Heart right ventricle (tissue), 16 donors: ENCODE measurements at places on chromosomes 13 and 19. TPM values are rescaled to one million over a fixed set of nuclear protein-coding genes. Genes with fewer than 3 reads are reported as not detected.

Gene ZNF699
- 4.1 TPM for total RNA-seq

Gene NLRP11
- total RNA-seq = not detected

Gene LGALS13
- total RNA-seq = not detected

Gene ONECUT3
- total RNA-seq = not detected

Gene CCDC169
- total RNA-seq = 2.5 TPM

Gene ZNF446
- 5.7 TPM for total RNA-seq

Gene ZNF723
- total RNA-seq = not detected

DNA sequence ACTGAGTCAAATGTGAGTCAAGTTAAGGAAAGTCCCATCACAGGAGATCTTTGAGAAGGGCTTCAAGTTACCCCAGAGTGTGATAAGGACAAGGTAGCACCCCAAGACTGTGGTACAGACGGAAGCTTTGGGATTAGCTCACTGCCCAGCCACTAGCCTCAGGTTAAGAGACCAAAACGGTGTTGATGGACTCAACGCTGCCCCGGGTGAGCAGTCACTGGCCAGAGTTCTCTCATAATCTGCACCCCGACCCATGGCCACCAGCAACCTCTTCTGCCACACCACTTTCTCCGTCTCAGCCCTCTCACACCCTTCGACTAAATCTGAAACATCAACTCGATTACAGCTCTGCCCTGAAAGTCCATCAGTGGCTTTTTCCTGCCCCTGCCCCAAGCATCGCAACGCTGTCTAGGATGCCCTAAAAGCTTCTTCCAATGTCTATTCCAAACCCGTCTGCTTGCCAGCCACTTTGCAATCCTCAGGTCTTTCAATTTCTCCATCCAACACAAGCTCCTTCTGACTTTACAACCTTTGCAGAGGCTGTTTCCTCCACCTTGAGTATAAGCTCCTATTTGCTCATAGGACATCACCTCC lies 5.6 kb downstream of the HNRNPL start:
- no peak for DNase-seq

DNA sequence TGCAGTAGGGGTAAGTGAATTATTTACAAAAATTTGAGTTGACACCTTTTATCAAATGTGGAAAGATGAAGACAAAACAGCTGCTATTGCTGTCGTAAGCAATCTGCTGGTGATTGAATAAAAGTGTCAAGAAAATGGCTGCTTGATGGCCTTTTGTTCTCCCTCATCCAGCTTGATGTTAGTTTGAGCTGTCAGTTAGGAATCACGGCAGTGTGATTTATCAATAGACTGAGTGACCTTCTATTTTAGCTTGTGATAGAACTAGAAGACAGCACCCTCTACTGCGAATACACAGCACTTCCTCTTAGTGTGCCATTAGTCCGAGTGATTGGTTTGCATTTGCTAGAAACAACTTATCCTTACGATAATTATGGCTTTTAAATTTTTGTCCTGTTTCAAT lies 76.3 kb downstream of the MZT1 start:
- no peak for DNase-seq

- no peak for DNase-seq
Observed at GRCh38 chr19:38946229-38947010, 15.7 kb downstream of the MRPS12 start.

DNA sequence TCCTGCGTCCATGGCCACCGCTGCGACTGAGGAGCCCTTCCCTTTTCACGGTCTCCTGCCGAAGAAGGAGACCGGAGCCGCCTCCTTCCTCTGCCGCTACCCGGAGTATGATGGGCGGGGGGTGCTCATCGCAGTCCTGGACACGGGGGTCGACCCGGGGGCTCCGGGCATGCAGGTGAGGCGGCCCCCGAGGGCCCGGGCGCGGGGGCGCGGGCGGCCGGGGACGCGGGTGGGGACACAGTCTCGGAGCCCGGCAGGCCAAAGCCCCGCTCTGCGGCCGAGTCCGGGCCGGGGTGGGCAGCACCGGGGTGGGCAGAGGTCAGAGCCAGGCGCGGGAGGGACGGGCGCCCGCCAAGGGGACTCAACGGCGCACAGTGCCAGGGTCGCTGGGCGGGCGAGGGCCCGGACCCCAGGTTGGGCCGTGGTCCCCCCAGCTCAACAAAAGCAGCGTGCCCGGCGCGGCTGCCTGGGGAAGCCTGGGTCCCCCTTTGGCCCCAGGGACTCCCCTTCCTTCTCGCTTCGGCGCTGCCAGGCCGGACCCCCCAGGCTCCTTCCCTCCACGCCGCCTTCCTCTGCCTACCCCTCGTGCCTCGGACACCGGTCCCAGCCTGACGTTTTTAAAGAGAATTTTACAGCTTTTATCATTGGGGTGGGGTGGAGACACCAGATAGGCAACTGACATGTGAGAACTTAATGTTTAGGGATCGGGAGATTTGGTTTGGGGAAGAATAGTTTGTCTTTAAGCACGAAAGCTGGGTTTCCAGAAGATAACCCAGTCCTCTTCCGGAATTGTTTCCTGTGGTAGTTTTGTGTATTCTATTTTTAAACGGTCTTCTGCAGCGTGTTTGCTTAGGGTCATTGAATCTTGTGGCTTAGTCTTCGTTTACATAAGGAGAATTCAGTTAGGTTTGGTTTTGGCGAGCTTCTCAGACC lies 509 bp downstream of the TPP2 start:
- DNase-seq = peak; percentile 14

GRCh38 chr19:5096536-5096935 lies 127.6 kb downstream of the KDM4B start:
- DNase-seq = no peak

DNA sequence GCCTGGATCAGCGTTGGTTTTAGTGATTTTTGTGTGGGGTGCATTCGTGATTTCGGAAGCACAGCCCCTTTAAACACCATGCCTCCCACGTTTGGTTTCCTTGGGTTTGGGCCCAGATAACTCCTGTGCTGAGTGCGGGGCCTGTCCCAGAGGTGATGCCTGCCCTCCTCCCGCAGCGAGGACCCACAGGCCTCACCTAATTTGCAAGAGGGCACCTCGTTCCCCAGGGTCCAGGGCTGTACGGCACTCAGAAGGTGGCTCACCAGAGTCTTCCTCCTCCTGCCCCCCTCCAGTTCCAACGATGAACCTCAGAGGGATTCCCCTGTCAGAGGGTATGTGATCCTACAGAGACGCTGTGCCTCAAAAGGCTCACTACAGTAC lies 54.3 kb upstream of the SOX1 start:
- DNase-seq = no peak

DNA sequence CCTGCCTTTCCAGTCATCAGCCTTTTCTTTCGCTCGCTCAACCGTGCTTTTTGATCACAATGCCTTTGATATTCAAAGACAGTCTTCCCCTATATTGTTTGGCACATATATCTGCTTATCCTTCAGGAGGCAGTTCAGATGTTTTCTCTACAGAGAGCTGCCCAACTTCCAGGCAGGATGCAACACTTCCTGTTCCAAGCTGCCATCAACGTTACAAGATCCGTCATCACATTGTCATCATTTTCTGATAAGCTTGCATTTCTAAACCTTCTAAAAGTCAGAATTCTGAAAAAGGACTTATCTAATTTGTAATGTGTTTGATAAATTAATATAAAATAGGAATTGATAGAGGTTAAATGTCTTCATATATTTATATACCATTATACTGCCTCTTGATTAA lies 574.2 kb downstream of the TBC1D4 start:
- no peak for DNase-seq

DNA sequence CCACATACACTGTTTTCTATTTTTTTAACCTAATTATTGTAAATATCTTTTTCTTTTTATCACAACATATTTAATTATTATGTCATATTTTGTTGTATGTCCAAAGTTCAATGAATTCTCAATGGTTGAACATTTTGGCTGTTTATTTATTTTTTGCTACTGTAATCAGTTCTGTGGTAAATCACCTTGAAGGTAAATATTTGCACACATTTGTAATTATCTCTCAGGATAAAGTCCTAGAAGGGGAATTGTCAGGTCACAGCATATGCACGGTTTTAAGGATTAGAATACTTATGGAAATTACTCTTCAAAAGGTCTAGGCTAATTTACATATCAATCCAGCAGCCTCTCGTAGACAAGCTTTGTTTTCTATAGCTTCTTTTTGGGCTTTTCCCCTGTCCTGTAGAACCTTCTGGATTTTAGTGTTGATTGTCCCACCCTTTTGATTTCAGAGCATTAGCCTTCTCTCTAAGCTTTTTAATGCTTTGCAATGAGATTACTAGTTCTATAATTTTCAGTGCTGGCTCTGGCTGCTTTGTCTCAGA lies 362.6 kb downstream of the KCNRG start:
- DNase-seq = no peak

DNA sequence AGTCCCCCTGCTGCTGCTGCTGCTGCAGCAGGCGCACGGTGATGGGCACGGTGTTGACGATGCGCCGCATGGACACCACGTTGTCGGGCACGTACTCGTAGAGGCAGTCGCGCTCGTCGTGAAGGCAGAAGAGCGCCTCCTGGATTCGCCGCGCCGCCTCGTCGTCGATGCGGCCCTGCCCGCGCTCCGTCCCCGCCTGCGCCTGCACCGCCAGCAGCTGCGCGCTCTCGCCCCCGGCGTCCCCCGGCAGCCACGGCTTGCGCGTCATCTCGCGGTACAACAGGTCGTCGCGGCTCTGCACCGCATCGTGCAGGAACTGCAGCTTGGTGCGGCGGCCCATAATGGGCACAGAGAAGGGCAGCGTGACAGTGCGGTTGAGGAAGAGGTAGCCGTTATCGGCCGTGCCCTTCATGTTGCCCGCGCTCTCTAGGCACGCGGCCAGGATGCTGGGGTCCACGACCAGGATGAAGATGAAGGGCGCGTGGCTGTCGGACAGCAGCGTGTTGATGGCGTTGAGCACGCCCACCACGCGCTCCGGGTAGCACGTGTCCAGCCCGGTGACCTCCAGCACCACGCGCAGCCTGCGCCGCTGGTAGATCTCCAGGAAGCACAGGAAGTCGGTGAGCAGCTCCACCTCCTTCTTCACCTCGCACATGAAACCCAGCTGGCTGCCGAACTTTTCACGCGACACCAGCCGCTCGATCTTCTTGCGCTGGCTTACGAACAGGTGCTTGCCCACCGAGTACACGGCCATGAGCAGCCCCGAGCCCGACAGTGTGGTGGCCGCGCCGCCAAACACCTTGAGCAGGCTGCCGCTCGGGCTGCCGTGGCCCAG lies 8.1 kb downstream of the NKPD1 start:
- DNase-seq = peak; percentile 39

GRCh38 chr13:72662548-72662947 lies 64.9 kb downstream of the MZT1 start:
- no peak for DNase-seq

DNA sequence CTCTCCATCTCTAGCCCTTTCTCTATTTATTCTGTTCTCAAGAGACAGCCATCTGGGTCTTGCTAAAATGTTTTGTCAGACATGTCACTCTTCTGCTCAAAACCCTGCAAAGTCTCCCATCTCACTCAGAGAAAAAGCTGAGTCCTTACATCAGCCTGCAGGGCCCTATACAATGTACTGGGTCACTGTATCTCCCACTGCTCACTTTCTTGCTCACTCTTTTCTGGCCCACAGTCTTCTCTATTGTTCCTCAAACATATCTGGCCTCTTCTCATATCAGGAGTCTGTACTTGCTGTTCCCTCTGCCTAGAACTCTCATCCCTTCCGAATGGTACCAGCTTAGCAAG lies 189.2 kb downstream of the ENOX1 start:
- no peak for DNase-seq

- DNase-seq = no peak
Observed at GRCh38 chr19:50252111-50252886, 48.9 kb downstream of the MYH14 start.

GRCh38 chr13:98475522-98475921 lies 101.4 kb downstream of the STK24 start:
- no peak for DNase-seq

- DNase-seq = no peak
Observed at GRCh38 chr19:14167576-14168138, 31.3 kb upstream of the ASF1B start.

- no peak for DNase-seq
Observed at GRCh38 chr13:23357349-23357748, 76.2 kb downstream of the SACS start.
